DND-41 (cell line): ENCODE measurements at places on chromosomes 2 and 18.

DNA sequence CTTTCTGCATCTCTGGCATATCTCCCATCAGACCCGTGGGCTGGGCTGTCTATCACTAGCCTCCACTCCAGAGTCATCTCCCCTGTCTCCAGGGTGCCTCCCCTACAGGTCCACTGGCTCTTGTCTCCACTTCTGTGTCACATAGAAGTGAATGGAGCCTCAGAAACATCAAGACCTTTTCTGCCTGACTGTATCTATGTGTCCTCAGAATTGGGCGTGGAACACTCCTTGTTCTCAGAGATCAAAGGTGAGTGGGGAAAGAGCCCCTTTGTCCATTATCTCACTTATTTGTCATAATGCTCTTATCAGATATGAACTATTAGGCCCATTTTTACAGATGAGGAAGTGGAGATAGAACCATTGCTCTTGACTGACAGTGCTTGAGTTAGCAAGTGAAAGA, 211.0 kb downstream of the CYRIA start:
- DNase-seq, result no peak
- H3K27ac ChIP-seq, result no peak overlapping the region
- H3K4me1 ChIP-seq, result no peaks in the 10 kb centered on the region
- no peaks in the 10 kb centered on the region for H3K36me3 ChIP-seq
- H3K27me3 ChIP-seq, result no peaks in the 10 kb centered on the region

- no peak overlapping the region for H3K4me3 ChIP-seq
- H3K27me3 ChIP-seq, result no peaks in the 10 kb centered on the region
- H3K27ac ChIP-seq, result no peak overlapping the region
- no peak for DNase-seq
- H3K4me1 ChIP-seq, result no peaks in the 10 kb centered on the region
Observed at GRCh38 chr18:46134920-46135675, 30.9 kb downstream of the HAUS1 start.

GRCh38 chr2:236545814-236546480, 23.7 kb upstream of the ACKR3 start:
- peaks cover 52% of the 10 kb centered on the region for H3K4me1 ChIP-seq
- DNase-seq, result peak; percentile 78

- peak overlapping the region; percentile 3; the same call in 1 of the 2 replicates for H3K27ac ChIP-seq
- no peaks in the 10 kb centered on the region for H3K27me3 ChIP-seq
- peak; percentile 16 for DNase-seq
- peaks cover 15% of the 10 kb centered on the region for H3K4me1 ChIP-seq
- H3K4me3 ChIP-seq, result no peak overlapping the region
Observed at GRCh38 chr2:196399722-196400691, 228.6 kb upstream of the STK17B start.

GRCh38 chr2:85278361-85278760, 49.4 kb downstream of the TGOLN2 start:
- no peaks in the 10 kb centered on the region for H3K4me1 ChIP-seq
- no peaks in the 10 kb centered on the region for H3K36me3 ChIP-seq
- no peak for DNase-seq
- peaks cover 30% of the 10 kb centered on the region for H3K27me3 ChIP-seq

- no peaks in the 10 kb centered on the region for H3K36me3 ChIP-seq
- H3K4me1 ChIP-seq, result no peaks in the 10 kb centered on the region
- DNase-seq, result no peak
- no peak overlapping the region for H3K27ac ChIP-seq
- no peak overlapping the region for H3K4me3 ChIP-seq
Observed at GRCh38 chr18:59466980-59467379, 107.9 kb upstream of the LMAN1 start.

GRCh38 chr2:57802243-57802642, 244.4 kb upstream of the VRK2 start:
- H3K36me3 ChIP-seq, result no peaks in the 10 kb centered on the region
- H3K27me3 ChIP-seq, result no peaks in the 10 kb centered on the region
- no peak for DNase-seq
- no peaks in the 10 kb centered on the region for H3K4me1 ChIP-seq
- no peak overlapping the region for H3K27ac ChIP-seq
- no peak overlapping the region for H3K4me3 ChIP-seq

- H3K27ac ChIP-seq, result no peak overlapping the region
- H3K27me3 ChIP-seq, result no peaks in the 10 kb centered on the region
- peaks cover 75% of the 10 kb centered on the region for H3K36me3 ChIP-seq
- no peak overlapping the region for H3K4me3 ChIP-seq
- DNase-seq, result no peak
Observed at GRCh38 chr2:151280271-151280670, 9.2 kb downstream of the NMI start.

DNA sequence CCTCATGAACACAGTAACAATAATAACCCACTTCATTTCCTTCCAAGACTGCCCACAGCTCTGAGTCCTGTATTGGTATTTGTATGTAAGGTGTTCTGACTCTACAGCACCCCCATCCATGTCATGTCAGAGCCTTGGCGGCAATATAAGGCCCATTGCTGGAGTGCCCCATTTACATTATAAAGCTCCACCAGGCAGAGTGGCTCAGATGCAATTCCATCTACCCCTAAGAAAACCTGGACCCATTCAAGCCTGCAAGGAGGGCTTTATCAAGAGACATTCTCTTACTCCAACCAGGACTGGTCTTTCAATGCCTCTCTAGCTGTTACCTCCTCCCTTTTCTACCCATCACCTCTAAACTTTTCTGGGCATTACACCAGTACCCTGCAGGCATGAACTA, 101.6 kb downstream of the ANTXR1 start:
- no peaks in the 10 kb centered on the region for H3K4me1 ChIP-seq
- no peak overlapping the region for H3K4me3 ChIP-seq
- H3K36me3 ChIP-seq, result no peaks in the 10 kb centered on the region

DNA sequence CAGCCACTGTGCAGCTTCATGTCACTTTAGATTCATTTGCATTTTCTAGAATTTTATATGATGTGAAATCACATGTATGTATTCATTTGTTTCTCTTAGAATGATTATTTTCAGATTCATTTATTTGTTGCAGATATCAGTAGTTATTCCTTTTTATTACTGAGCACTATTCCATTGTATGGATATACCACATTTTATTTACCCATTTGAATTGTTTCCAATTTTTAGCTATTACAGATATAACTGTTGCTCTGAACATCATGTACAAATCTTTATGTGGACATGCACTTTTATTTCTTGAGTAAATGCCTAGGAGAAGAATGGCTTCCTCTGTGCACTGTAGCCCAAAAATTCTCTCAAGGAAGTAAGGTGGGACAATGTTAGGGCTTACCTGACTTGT, 767.8 kb upstream of the FANCL start:
- no peak overlapping the region for H3K27ac ChIP-seq
- no peak overlapping the region for H3K4me3 ChIP-seq
- no peaks in the 10 kb centered on the region for H3K4me1 ChIP-seq
- no peaks in the 10 kb centered on the region for H3K27me3 ChIP-seq
- H3K36me3 ChIP-seq, result no peaks in the 10 kb centered on the region
- DNase-seq, result no peak
